ENCODE measurements at places on chromosomes 3 and 15.

DNA sequence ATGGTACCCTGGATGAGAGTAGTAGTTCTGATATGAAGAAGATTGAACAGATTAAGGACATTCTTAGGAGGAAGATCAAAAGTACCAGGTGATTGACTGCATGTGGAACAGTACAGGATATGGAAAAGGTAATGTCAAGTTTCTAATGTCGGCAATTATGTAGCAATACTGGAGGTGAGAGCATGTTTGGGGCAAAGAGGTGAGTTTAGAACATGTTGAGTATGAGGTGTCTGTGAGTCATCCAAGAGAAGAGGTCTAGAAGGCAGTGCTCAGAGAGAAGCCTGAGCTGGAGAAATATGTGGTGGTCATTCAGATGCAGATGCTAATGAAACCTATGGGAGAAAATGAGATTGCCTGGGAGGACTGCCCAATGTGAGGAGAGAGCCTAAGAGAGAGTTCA, 305.6 kb downstream of the ZBTB20 start:
- no peak for DNase-seq

DNA sequence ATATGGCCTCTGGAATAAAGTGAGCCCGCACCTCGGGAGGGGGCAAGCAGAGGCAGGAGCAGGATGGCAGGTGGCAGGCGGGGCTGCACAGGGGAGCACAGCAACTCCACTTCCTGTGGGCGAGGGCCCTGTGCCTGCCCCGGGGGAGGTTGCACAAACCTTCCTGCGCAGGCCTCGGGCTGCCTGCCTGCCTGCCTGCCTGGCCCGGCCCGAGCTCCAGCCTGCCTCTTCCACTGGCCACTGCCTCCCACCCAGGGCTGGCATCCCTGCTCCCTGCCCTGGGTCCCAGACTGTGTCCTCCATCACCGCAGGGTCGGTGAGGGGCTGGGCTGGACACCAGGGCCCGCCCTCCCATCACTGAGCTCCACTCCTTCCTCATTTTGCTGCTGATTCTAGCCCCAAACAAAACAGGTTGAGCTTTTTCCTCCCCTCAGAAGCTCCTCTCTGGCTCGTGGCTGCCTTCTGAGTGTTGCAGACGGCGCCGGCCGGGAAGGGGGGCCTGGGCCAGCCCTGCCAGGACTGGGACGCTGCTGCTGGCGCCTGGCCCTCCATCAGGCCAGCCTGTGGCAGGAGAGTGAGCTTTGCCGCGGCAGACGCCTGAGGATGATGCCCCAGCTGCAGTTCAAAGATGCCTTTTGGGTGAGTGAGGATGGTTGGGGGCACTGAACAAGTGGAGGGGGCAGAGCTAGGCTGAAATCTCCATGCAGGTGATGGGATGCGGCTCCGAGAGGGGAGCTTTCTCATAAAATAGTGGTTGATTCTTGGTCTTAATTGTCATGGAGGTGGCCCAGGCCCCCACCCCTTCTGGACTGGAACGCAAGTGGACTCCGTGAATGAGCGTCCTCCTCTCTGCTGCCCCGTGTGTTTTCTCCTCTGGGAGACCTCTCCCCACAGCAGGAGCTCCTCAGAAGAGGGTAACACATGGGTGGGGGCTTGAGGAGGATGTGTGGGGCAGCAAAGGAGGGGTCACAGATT, at the start of gene PSTPIP1:
Gene PSTPIP1, plus strand, starts transcription at position 156 of the 975 bp plus-strand sequence. Its CDS starts 448 bp downstream, at position 604.
- no peak for DNase-seq

GRCh38 chr3:115245438-115245837, 98.3 kb upstream of the ZBTB20 start:
- DNase-seq, result no peak

GRCh38 chr3:50338965-50339364, 1.7 kb downstream of the RASSF1 start:
- DNase-seq, result no peak

GRCh38 chr3:9891072-9891622, 737 bp downstream of the JAGN1 start:
- no peak for DNase-seq

DNA sequence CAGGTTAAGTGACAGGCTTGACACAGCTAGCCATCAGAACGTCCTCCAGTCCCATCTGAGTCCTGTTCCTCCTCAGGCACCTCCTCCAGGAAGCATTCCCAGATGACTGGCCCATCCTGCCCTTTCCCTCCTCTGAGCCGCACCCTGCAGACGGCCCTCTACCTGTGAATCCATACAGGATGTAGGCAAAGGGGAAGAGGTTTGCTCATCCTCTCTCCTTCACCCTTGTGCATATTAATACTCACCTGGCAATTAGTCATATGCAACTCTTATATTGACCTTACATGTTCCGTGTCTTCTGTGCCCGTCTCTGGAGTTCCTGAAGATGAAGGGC, 61.9 kb downstream of the SMAD3 start:
- DNase-seq, result no peak

DNA sequence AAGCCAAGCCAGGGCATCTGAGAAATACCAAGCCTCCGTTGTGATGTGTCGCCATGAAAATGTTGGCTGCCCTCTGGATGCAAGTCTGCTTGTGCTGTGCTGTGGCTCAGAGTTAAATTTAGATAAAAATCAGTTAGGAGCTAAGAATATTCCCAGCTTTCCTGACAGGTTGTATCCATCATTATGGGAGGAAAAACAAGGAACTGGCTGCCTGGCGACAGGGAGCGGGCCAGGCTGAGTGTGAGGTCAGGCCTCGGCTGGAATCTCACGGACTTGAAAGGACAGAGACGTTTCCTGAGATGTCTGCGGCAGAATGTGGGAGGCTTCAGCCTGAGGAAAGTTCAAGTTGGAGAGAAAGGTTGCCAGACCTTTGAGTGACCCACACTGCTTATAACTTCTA, 213.8 kb downstream of the THSD4 start:
- DNase-seq, result no peak

All from activated naive CD4-positive, alpha-beta T cell (primary cell).